ENCODE measurements at places on chromosomes 12 and 14. TPM values are rescaled to one million over a fixed set of nuclear protein-coding genes. Genes with fewer than 3 reads are reported as not detected.

Gene CCDC177
- 6.2 TPM for total RNA-seq

GRCh38 chr12:107461222-107461975 lies 224.2 kb upstream of the PWP1 start:
- no peaks in the 10 kb centered on the region for H3K36me3 ChIP-seq
- H3K4me1 ChIP-seq = no peaks in the 10 kb centered on the region
- no peak overlapping the region for H3K27ac ChIP-seq
- no peak for DNase-seq
- H3K27me3 ChIP-seq = no peaks in the 10 kb centered on the region

DNA sequence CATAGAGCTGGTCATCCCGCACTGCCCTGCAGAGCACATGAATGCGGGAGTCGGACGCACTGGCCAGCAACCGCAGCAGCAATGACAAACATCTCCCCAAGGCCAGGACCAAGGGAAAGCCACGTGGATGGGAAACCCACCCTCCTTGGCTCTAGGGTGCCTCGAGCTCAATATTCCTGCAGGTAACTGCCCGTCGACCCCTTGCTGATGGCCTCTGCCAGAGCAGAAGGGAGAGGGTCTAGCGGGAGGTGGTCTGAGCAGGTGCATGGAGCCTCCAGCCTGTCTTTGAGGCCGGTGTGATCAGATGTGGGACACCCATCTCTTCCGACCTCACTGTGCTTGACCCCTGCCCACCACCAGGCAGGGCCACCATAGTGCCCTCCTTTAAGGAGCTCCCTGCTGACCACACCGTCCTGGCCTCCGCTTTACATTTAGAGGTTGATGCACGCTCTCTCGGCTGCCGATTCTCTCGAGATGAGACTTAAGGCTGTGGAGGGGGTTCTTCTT lies 89.7 kb downstream of the PIWIL1 start:
- H3K27me3 ChIP-seq = no peaks in the 10 kb centered on the region
- H3K36me3 ChIP-seq = no peaks in the 10 kb centered on the region

DNA sequence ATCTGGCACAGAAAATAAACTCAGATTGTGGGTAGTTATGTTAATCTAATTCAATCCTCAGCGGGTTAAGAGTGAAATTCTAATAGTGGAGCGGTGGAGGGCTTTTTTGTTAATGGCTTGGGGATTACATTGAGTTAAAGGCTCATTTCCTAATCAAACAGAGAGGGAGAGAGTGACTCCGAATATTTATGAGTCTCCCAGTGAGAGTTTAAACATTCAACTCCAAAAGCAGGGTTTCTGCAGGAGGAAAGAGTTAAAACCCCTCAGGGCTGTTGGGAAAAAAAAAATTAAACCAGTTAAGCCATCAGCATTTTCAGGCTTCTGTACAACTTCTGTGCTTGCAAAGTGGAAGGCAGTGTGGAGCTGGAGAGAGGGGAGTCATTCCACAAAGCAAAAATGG lies 62.1 kb upstream of the ESRRB start:
- peaks cover 16% of the 10 kb centered on the region for H3K4me1 ChIP-seq
- H3K27me3 ChIP-seq = peaks cover 4% of the 10 kb centered on the region
- H3K4me3 ChIP-seq = peak overlapping the region; percentile 69
- DNase-seq = no peak
- no peak overlapping the region for H3K27ac ChIP-seq
- no peaks in the 10 kb centered on the region for H3K36me3 ChIP-seq

DNA sequence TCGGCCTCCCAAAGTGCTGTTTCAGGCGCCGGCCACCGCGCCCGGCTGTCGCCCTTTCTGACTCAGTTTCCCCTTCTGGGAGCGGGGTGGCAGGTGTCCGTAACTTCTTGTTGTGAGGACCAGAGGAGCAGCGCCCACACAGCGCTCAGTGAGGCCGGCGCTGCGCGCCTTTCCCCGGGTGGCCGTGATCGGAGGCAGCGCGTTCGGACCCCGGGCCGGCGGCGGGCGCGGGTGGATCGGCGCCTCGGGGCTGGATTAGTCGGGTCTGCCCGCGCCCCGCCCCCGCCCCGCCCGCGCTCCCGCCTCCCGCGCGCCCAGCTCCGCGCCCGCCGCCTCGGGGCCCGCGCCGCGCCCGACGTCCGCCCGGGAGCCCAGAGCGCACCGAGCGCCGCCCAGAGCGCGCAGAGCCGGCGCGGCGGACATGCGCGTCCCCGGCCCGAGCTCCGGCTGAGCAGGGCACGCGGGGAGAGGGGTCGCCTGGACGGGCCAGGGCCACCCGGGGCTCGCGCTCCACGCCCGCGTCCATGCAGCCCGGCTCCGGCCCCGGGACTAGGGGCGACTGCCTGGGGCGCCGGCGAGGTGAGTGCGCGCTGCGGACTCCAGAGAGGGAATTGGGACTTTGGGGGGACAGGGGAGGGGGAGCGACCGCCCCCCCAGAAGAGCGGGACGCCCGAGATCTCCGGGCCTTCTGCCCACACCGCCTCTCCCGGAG lies 50.6 kb downstream of the LRCOL1 start:
- peak overlapping the region; percentile 77 for H3K4me3 ChIP-seq
- H3K27me3 ChIP-seq = peaks cover 4% of the 10 kb centered on the region
- peaks cover 3% of the 10 kb centered on the region for H3K36me3 ChIP-seq
- H3K27ac ChIP-seq = no peak overlapping the region

Gene CFL2
- total RNA-seq = 13.9 TPM

DNA sequence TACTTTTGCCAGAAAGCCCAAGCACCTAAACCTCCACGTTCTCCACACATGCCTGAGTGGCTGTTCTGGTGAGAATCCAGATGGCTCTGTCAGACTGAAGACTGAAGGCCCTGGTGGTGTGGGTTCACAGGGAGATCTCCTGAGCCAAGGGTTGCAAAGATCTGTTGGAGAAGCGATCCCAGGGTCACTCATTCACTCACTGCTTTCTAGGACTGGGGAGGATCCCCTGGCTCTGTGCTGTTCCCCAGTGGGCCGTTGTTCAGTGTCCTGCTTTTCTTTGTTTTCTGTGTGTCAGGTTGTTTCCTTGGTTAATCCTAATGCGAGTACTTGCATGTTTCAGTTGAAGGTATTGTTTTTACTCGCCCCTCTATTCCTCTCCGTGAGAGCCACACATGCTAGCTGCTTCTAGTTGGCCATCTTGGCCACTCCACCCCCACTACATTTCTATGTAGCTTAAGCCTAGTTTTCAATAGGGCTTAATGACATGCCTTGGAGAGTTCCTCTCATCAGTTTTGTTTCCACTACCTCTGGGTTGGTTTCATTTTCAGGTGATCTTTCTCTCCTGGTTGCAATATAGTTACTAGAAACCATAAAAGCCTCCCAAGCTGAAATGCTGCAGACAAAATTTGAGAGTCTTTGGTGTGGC lies 144.5 kb upstream of the SLC38A2 start:
- DNase-seq = no peak
- no peaks in the 10 kb centered on the region for H3K4me1 ChIP-seq
- no peak overlapping the region for H3K27ac ChIP-seq
- H3K27me3 ChIP-seq = no peaks in the 10 kb centered on the region
- H3K4me3 ChIP-seq = no peak overlapping the region

DNA sequence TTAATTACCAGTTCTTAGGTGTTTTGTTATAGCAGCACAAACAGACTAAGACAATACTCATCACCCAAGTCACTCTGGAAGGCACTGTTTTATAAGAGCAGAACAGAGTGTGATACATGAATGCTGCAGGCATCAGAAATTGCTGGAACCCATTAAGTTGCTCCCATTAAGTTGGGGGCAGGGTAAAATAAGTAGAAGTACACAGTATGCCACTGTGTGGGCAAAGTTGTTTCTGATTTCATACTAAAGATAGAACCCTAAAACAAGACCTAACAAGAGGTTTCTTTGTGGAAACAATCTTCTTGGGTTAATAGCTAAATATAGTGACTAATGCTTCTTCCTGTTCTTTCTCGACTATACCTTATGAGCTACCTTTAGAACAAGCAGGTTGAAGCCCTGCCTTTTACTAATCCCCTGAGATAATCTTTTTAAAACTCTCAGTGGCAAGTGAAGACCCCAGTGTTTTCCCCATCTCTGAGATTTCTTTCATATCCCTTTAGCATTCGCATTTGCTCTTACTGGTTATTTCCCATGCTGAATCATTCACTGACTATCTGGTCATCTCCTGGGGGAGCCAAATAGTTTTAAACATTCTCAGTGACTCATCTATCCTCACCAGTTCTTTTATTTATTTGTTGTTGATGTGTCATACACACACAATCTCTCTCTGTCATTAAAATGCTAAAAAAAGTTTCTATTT lies 52.3 kb downstream of the SOCS2 start:
- no peaks in the 10 kb centered on the region for H3K27me3 ChIP-seq
- DNase-seq = peak; percentile 5
- H3K4me3 ChIP-seq = no peak overlapping the region
- no peaks in the 10 kb centered on the region for H3K36me3 ChIP-seq

Gene BTG1
- total RNA-seq = 32.0 TPM

Gene C3AR1
- total RNA-seq = not detected

- DNase-seq = no peak
- no peaks in the 10 kb centered on the region for H3K27me3 ChIP-seq
- H3K36me3 ChIP-seq = no peaks in the 10 kb centered on the region
- no peak overlapping the region for H3K27ac ChIP-seq
- no peak overlapping the region for H3K4me3 ChIP-seq
These were observed 56.9 kb downstream of the LIN52 start for GRCh38 chr14:74141703-74142102.

DNA sequence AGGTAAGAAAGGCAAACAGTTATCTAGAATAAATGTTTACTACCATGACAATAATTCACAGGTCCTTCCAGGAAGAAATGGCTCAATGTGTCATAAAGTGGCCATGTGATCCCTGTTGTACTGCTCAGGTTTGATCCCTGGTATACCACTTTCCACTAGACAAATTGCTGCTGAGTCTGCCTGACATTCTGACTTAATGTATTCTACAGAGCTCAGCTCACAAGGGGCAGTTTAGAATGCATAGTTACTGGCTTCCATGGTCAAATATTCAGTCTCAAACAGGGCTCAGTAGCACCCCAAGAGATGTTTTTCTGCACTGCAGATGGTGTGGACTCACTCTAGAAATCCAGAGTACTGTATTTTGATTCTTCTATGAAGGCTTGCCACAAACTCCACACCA lies 21.8 kb downstream of the TSHR start:
- DNase-seq = no peak

Gene SDSL
- total RNA-seq = 0.46 TPM

GRCh38 chr14:36604757-36605505 lies 22.5 kb upstream of the NKX2-8 start:
- peaks cover 3% of the 10 kb centered on the region for H3K4me1 ChIP-seq
- H3K36me3 ChIP-seq = no peaks in the 10 kb centered on the region
- H3K4me3 ChIP-seq = no peak overlapping the region
- H3K27me3 ChIP-seq = no peaks in the 10 kb centered on the region
- DNase-seq = peak; percentile 69
- no peak overlapping the region for H3K27ac ChIP-seq

DNA sequence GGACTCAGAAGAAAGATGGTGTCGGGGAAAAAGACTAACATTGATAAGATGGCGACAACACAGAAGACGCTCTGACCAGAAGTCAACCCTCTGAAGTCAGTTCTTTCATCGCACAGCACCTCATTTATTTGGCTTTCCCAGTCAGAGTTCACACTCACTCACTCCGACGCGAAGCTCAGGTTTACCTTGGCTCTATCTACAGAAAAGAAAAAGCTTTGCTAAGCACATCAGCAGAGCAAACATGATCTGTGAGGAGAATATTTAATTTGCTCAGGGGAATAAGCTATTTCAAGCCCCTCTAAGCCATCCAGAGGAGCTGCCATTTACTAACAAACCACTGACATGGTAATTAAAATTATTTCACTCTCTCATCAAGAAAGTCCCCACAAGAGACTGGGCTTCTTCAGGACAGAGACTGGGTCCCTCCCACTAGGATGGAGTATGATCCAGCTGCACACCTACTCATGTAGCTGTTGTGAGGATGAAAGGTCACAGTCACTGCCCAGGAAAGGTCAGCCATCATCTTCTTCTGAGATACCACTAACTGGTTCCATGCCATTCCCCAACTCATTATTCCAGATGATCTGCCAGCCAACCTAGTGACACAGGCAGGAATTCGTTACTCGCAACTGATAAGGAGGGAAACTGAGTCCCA lies 111.4 kb downstream of the TTC7B start:
- H3K4me1 ChIP-seq = no peaks in the 10 kb centered on the region
- no peak overlapping the region for H3K27ac ChIP-seq
- H3K36me3 ChIP-seq = no peaks in the 10 kb centered on the region
- no peak for DNase-seq

- DNase-seq = no peak
- H3K27me3 ChIP-seq = no peaks in the 10 kb centered on the region
- H3K27ac ChIP-seq = no peak overlapping the region
These were observed 91.8 kb upstream of the PWP1 start for GRCh38 chr12:107593713-107594381.

DNA sequence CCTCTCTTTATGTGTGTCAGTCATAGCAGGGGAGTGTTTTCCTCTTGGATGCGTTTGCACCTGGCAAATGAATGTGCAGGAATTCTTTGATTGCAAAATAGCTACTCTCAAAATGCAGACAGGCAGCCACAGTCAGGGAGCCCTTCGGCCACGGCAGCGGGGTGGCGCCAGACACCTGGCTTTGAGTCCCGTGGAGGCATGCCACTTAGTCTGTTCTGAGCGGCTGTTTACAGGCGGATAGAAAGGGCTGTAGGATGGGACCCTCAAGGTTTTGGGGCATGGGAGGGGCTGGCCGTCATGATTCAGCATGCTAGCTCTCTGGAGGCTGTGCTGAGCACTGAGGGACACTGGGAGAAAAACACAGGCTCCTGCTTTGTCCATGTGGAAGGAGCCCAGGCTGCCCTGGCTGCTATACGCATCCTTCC lies 117.1 kb downstream of the SLC25A47 start:
- no peak overlapping the region for H3K4me3 ChIP-seq
- peak; percentile 75 for DNase-seq
- no peaks in the 10 kb centered on the region for H3K36me3 ChIP-seq
- H3K4me1 ChIP-seq = peaks cover 2% of the 10 kb centered on the region
- H3K27me3 ChIP-seq = no peaks in the 10 kb centered on the region

Gene LAG3
- total RNA-seq = 1.7 TPM

DNA sequence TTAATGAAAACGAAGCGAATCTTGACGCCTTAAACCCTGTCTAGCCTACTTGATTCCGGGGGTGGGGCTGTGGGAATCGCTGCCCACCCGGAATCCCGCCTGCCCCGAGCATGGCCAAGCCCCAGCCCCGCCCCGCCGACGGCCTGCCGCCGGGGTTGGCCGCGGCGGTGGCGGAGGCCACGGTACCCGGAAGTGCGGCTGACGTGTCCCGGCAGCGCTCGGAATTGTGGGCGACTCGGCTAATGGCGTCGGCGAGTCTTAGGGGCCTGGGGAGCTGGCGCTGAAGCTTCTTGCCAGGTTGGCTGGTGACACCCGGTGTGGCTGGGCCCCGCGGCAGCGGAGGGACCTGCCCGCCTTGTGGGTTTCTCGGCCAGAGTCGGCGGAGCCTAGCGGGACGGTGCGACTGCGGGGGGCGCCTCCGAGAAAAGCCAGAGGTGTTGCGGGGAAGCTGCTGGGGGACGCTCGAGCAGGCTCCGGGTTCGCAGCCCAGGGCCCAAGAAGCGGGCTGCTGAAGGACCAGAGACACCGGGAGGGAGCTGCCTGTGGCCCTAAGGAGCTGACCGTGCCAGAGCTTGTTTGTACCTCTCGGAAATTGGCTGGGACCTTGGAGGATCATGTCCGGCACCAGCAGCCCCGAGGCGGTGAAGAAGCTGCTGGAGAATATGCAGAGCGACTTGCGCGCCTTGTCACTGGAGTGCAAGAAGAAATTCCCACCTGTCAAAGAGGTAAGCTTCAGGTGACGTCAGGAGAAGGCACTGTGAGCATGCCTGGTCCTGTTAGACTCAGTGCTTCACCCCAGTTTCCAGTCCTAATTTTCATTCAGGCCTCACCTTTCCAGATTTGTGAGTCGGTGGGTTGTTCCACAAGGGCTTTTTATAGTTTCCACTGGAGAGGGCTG lies at the start of gene MON2:
TSS of gene MON2 (plus strand) at position 233 of the 898 bp plus-strand sequence. CDS start at position 615, 382 bp downstream.
- no peaks in the 10 kb centered on the region for H3K4me1 ChIP-seq
- no peaks in the 10 kb centered on the region for H3K27me3 ChIP-seq
- H3K36me3 ChIP-seq = 0 out of 2 replicates have a peak, but pooled peaks cover 3% of the 10 kb centered on the region

Gene SIX6
- total RNA-seq = not detected

Data from H9 (cell line).